Activated T-helper 1 cell treated with anti-CD3 and anti-CD28 coated beads, Interleukin-12 subunit alpha, Interleukin-12 subunit beta, Interleukin-2, Interleukin-4 antibody, amounts not matched to agents 30 ng/mL and 10 ng/mL and 1 ng/mL, durations not matched to agents 14 hours and 24 hours and 36 hours (primary cell): ENCODE measurements at places on chromosomes 13 and 19. TPM values are rescaled to one million over a fixed set of nuclear protein-coding genes. Genes with fewer than 3 reads are reported as not detected.

GRCh38 chr13:97328222-97328790 is 105.7 kb upstream of the RAP2A start:
- no peak for DNase-seq
- no peaks in the 10 kb centered on the region for H3K4me1 ChIP-seq
- H3K27me3 ChIP-seq = peaks cover 2% of the 10 kb centered on the region
- H3K4me3 ChIP-seq = no peak overlapping the region
- no peaks in the 10 kb centered on the region for H3K36me3 ChIP-seq

- peak; percentile 82 for DNase-seq
- peaks cover 20% of the 10 kb centered on the region for H3K27me3 ChIP-seq
- H3K4me3 ChIP-seq = no peak overlapping the region
- peak overlapping the region; percentile 68 for H3K27ac ChIP-seq
- H3K36me3 ChIP-seq = peaks cover 19% of the 10 kb centered on the region
These were observed 8.1 kb upstream of the ZNF784 start for GRCh38 chr19:55632463-55632834.

The MYADM gene
- total RNA-seq = 58.8 and 63.1 TPM in 2 replicates

GRCh38 chr19:29315556-29316190 is 102.7 kb upstream of the UQCRFS1 start:
- H3K4me3 ChIP-seq = no peak overlapping the region
- no peaks in the 10 kb centered on the region for H3K4me1 ChIP-seq
- H3K27ac ChIP-seq = no peak overlapping the region
- DNase-seq = no peak

The CGB5 gene
- not detected in 2 replicates for total RNA-seq

The SLITRK5 gene
- not detected in 2 replicates for total RNA-seq

- DNase-seq = no peak
- peaks cover 11% of the 10 kb centered on the region for H3K36me3 ChIP-seq
- peaks cover 60% of the 10 kb centered on the region for H3K4me1 ChIP-seq
- no peaks in the 10 kb centered on the region for H3K27me3 ChIP-seq
- peak overlapping the region; percentile 5 for H3K4me3 ChIP-seq
These were observed 5.4 kb downstream of the GATAD2A start for GRCh38 chr19:19410553-19411550.

The ZNF222 gene
- 1.2 and 1.5 TPM in 2 replicates for total RNA-seq

GRCh38 chr13:42786715-42787114 is 5.3 kb downstream of the FAM216B start:
- no peaks in the 10 kb centered on the region for H3K36me3 ChIP-seq
- no peak for DNase-seq
- no peak overlapping the region for H3K27ac ChIP-seq
- no peak overlapping the region for H3K4me3 ChIP-seq
- peaks cover 2% of the 10 kb centered on the region for H3K27me3 ChIP-seq

GRCh38 chr13:52600666-52601065 is 41.6 kb upstream of the HNRNPA1L2 start:
- H3K27me3 ChIP-seq = peaks cover 20% of the 10 kb centered on the region
- H3K4me1 ChIP-seq = peaks cover 10% of the 10 kb centered on the region
- DNase-seq = no peak
- no peak overlapping the region for H3K27ac ChIP-seq

DNA sequence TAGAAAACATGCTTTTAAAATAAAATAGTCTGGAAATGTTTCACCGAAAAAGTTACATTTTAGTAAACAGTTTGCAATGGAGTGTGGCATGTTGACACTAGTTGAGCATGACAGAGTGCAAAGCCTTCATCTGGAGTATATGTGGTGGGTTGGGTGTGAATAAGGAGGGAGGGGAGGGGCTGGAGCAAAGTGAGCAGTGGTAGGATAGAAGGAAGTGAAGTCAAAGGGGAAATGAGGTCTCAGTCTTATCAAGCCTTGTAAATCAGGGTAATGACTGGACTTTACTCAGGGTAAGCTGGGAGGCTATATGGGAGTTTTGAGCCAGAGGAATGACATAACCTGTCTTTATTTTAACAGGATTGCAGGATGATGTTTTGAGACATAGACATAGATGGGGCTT is 222.8 kb downstream of the PCDH20 start:
- no peak overlapping the region for H3K4me3 ChIP-seq
- H3K36me3 ChIP-seq = no peaks in the 10 kb centered on the region
- H3K4me1 ChIP-seq = no peaks in the 10 kb centered on the region
- no peak overlapping the region for H3K27ac ChIP-seq
- no peaks in the 10 kb centered on the region for H3K27me3 ChIP-seq
- no peak for DNase-seq

DNA sequence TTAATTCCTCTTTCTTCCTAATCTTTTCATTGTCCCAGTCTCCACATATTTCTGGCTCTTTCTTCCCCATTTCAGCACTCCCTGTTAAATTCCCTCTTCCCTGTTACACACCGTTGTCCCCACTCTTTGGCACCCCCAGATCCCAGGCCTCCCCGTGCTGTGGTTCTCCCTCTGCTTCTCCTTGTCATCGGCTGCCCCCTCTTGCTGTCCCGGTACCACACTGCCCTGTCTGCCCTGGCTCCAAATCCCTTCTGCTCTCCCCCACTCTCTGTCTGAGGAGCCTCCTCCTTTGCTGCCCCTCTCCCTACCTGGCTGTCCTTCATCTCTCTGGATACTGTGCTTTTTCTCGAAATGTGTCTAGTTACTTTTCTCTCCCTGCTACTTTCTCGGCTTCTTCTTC is 983 bp downstream of the ZNF415 start:
- peaks cover 7% of the 10 kb centered on the region for H3K4me1 ChIP-seq
- no peak overlapping the region for H3K27ac ChIP-seq
- no peak overlapping the region for H3K4me3 ChIP-seq

The NCAN gene
- total RNA-seq = 0.20 TPM in 1 of 2 replicates, not detected in the other

DNA sequence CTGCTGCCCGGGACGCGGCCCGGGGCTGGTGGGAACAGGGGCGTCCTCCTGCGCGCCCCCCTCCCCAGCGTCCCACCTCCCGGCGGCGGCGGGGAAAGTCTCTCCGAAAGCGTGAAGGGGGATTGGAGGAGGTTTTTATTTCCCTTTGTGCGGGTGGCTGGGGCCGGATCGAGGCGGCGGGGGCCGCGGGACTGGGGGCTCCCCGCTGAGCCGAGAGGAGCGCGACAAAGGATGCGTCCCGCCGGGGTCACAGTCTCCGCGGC is 132 bp downstream of the SHD start:
- no peaks in the 10 kb centered on the region for H3K36me3 ChIP-seq
- no peak overlapping the region for H3K27ac ChIP-seq
- H3K4me3 ChIP-seq = no peak overlapping the region
- H3K4me1 ChIP-seq = no peaks in the 10 kb centered on the region
- DNase-seq = no peak
- peaks cover 28% of the 10 kb centered on the region for H3K27me3 ChIP-seq

- no peak overlapping the region for H3K27ac ChIP-seq
- peaks cover 12% of the 10 kb centered on the region for H3K4me1 ChIP-seq
- no peaks in the 10 kb centered on the region for H3K27me3 ChIP-seq
These were observed 20.4 kb upstream of the TNFSF13B start for GRCh38 chr13:108249150-108249549.

DNA sequence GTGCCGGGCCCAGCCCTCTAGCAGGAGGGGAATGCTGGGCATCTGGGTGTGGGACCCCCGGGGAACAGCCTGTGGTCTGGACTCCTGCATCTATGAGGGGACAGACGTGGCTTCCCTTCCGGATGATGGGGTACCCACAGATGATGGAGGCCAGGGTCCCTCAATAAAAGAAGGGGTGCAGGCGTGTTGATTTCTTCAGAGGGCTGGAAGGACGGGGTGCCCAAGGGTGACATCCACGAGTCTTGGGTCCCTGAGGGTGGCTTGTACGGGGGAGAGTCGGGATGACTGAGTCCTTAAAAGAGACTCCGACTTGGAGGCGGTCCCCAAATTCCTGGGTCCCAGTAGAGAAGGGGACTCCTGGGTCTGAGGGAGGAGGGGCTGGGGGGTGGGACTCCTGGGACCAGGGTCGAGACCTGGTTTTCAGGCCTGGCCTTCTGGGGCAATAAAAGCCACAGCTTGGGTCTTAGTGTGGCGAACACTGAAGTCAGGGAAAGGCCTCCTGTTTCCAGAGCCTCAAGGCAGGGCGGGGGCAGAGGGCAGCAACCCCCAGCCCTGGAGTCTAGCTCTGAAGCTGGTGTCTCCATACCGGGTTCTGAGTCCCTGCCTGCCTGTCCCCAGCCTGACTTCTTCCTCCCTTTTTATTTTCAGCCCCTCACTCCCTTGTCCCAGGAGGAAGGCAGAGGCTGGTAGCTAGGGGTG is 459 bp upstream of the GRIN2D start:
- peaks cover 23% of the 10 kb centered on the region for H3K4me1 ChIP-seq
- H3K36me3 ChIP-seq = peaks cover 14% of the 10 kb centered on the region
- H3K4me3 ChIP-seq = peak overlapping the region; percentile 77
- peaks cover 47% of the 10 kb centered on the region for H3K27me3 ChIP-seq
- no peak for DNase-seq
- no peak overlapping the region for H3K27ac ChIP-seq

GRCh38 chr19:48509467-48510194 is 2.0 kb downstream of the LMTK3 start:
- peaks cover 3% of the 10 kb centered on the region for H3K27me3 ChIP-seq
- H3K4me1 ChIP-seq = peaks cover 14% of the 10 kb centered on the region
- no peak overlapping the region for H3K27ac ChIP-seq
- DNase-seq = no peak

- no peak for DNase-seq
- no peak overlapping the region for H3K4me3 ChIP-seq
- H3K27ac ChIP-seq = no peak overlapping the region
- H3K27me3 ChIP-seq = peaks cover 2% of the 10 kb centered on the region
These were observed 34.6 kb upstream of the KATNAL1 start for GRCh38 chr13:30341815-30342570.

The MIA gene
- 0.91 TPM in 1 of 2 replicates, not detected in the other for total RNA-seq

The ZNF208 gene
- not detected in 2 replicates for total RNA-seq

DNA sequence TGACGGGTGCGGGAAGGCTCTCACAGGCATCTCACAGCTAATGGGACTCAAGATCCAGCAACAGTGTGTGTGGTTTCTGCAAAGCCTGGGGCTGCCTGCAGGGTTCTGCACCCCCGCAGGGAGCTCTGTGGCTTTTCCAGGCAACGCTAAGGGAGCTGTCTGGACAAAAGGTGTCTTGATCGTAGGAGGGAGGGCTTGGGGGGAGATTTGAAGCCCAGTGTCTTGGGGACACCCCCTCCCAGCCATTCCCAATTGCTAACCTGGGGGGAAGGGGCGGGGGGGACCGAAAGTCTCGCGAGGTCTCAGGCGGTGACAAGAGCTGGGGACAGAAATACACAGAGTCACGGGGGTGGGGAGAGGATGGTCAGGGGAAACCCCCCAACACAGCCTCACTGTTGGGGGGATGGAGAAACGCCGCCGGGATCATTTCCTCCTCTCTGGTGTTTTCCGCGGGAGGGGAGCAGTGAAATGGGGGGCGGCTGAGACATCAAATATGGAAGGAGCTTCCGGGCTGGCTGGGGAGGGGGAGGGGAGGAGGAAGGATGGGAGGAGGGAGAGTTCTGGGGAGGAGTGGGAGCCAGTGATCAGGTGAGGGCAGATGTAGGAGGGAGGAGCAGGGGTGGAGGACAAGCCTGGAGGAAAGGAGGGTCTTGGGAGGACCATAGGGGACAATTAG is 13.3 kb downstream of the KCNC3 start:
- peaks cover 38% of the 10 kb centered on the region for H3K27me3 ChIP-seq
- H3K4me3 ChIP-seq = peak overlapping the region; percentile 81
- peaks cover 18% of the 10 kb centered on the region for H3K4me1 ChIP-seq
- H3K36me3 ChIP-seq = peaks cover 5% of the 10 kb centered on the region

The REEP6 gene
- total RNA-seq = 1.4 TPM in 2 replicates

DNA sequence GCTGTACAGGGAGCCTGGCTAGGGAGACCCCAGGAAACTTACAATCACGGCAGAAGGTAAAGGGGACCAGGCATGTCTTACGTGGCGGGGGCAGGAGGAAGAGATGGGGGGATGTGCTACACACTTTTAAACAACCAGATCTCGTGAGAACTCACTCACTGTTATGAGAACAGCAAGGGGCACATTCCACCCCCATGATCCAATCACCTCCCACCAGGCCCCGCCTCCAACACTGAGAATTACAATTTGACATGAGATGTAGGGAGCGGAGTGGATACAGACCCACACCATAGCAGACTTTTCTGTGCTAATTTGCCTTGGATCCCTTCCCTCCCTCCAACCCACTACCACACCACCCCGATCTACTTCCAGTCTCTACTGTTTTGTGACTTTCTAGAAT is 106.7 kb upstream of the PEG3 start:
- H3K4me3 ChIP-seq = no peak overlapping the region
- DNase-seq = no peak
- H3K36me3 ChIP-seq = no peaks in the 10 kb centered on the region
- H3K27me3 ChIP-seq = no peaks in the 10 kb centered on the region

- H3K27me3 ChIP-seq = no peaks in the 10 kb centered on the region
- no peak for DNase-seq
- peaks cover 43% of the 10 kb centered on the region for H3K36me3 ChIP-seq
- H3K4me1 ChIP-seq = peaks cover 36% of the 10 kb centered on the region
These were observed 9.4 kb downstream of the BCL3 start for GRCh38 chr19:44757735-44758505.

- H3K36me3 ChIP-seq = peaks cover 5% of the 10 kb centered on the region
- H3K27ac ChIP-seq = no peak overlapping the region
- H3K27me3 ChIP-seq = peaks cover 1% of the 10 kb centered on the region
- no peaks in the 10 kb centered on the region for H3K4me1 ChIP-seq
- no peak for DNase-seq
These were observed 598.1 kb downstream of the UQCRFS1 start for GRCh38 chr19:28614634-28615545.

DNA sequence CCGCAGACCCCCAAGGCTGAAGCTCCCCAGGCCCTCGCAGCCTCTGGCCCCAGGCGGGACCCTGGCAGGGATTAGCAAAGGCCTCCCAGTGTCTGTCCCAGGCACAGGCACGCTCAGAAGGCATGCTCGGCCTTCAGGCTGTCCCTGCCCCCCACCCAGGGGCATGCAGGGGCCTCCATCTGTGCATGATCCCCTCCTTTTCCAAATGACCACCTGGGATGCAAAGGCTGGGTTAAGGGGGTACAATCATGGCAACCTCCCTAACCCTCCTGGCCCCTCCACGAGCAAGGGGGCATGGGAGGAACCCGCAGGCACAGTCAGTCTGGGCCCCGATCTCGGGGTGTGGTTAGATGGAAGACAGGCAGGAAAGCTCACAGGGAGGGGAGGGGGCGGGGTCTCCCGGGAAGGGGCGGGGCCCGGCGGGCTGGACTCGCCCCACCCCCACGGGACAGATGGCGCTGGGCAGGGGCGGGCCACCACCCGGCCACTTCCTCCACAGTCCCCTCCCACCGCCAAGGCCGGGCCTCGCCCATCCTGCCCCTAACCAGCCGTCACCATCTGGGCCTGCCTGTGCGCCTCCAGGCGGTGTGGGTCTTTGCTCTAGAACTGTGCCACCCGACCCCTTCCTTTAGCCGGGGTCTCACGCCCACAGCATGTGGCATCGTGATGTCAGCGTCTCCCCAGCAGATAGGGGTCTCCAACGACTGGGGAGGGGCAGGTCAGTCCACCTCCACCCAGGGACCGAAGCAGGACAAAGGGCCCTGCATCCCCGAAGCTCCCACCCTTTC is 7.0 kb upstream of the REXO1 start:
- H3K27me3 ChIP-seq = no peaks in the 10 kb centered on the region
- H3K27ac ChIP-seq = peak overlapping the region; percentile 86
- peak; percentile 87 for DNase-seq
- H3K36me3 ChIP-seq = peaks cover 4% of the 10 kb centered on the region
- peak overlapping the region; percentile 80 for H3K4me3 ChIP-seq

GRCh38 chr13:46168341-46168740 is 13.6 kb downstream of the LCP1 start:
- H3K27me3 ChIP-seq = no peaks in the 10 kb centered on the region
- peaks cover 48% of the 10 kb centered on the region for H3K36me3 ChIP-seq
- peak overlapping the region; percentile 89 for H3K27ac ChIP-seq
- H3K4me1 ChIP-seq = peaks cover 92% of the 10 kb centered on the region
